ENCODE measurements at places on chromosomes 7 and 10.

GRCh38 chr7:7908622-7909145, 59.9 kb upstream of the GLCCI1 start:
- DNase-seq = no peak

GRCh38 chr10:92387289-92387940, 96.4 kb downstream of the MARCHF5 start:
- no peak for DNase-seq

- DNase-seq = no peak
These were observed 8.8 kb upstream of the EPHB4 start for GRCh38 chr7:100835903-100836811.

DNA sequence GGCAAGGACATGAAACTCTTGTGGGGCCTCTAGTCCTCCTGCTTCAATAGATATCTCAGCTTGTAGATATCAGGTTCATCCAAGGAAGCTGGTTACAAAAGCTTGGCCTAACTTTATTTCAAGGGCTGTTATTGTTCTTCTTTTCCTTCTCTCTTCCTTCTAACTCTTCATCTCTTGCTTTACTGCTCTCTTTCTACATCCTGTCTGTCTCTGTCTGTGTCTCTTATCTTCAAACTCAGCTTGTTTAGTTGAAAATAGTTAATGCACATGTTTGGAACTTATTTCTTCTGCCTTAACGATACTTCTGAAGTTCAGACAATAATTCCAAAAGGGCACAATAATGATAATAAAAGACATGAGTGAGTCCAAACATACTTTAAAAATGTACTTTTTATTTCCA, 393.9 kb downstream of the NXPH1 start:
- DNase-seq = no peak

DNA sequence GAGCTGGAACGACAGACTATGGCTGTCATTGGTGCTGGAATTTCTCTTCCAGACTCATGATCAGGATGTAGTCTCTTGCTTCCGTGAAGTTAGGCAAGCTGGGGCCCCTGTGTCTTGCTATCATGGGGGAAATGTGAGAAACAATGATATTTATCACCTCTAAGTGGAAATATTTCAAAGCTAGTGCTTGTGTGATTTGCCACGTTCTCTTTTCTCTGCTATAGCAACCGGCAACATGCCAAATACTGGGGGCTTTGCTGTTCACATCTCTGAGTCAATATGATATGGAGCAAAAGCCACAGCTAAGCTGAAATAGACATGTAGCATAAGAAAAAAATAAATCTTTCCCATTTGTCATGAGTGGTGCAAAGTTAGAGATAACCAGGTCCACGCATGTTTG, 668.2 kb upstream of the IGFBP3 start:
- no peak for DNase-seq

- no peak for DNase-seq
These were observed 40.8 kb downstream of the PRPS1L1 start for GRCh38 chr7:17986851-17987250.

DNA sequence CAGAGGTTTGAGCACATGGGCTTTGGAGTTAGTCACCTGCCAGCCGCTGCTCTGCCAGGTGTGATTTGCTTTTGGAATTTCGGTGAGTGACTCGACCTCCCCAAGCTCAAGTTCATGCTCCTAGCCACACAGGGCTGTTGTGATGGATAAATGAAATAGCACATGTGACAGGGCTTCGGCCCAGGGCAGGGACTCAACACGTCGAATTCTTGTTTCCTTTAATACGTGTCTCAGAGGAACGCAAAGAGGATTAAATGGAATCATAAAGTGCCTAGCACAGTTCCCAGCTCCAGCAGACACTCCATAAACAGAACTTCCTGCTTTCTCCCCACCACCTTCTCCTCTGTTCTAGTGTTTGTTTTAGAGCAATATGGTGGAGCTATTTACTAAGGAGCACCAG, 88.3 kb upstream of the CHST15 start:
- DNase-seq = no peak

- no peak for DNase-seq
These were observed 23.4 kb downstream of the TAS2R16 start for GRCh38 chr7:122972056-122972455.

DNA sequence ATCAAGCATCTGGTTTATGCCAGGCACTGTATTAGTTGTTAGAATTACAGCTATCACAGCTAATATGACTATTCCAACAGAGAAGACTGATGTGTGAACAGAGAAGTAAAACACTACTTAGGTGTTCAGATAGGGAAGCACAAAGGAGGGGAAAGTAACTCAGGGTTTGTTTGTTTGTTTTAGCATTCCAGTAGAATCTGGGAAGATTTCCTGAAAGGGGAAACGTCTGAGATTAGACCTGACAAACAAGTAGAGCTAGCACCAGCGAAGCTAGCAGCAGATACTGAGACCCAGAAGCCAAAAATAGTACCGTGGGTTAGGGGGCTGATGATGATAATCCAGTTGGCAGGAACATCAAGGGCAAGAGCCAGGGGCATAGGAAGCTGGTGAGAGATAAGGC, 28.8 kb upstream of the KLHL7 start:
- DNase-seq = no peak

Data from CD8-positive, alpha-beta memory T cell (primary cell).